ENCODE measurements at places on chromosomes 2 and 18. TPM values are rescaled to one million over a fixed set of nuclear protein-coding genes. Genes with fewer than 3 reads are reported as not detected.

DNA sequence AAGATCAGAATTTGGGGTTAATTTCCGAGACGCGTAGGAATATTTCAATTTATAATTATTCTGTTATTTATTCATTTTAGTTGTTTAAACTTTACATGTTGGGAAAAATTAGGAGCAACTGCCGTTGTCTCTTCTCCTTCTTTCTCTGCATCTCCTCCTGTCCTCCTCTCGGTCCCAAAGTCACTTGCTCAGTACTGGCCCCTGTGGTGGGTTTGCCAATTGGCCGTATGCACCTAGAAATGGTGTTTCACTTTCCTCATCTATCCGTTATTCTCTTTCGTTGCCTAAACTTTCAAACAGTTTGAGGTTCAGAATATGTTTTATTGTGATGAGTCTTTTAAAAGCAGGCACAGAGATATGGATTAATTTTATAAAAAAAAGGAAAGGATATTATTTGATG is 517.9 kb downstream of the PLCL1 start:
- H3K27me3 ChIP-seq, result no peaks in the 10 kb centered on the region
- H3K27ac ChIP-seq, result no peak overlapping the region
- DNase-seq, result no peak
- no peak overlapping the region for H3K4me3 ChIP-seq
- H3K36me3 ChIP-seq, result no peaks in the 10 kb centered on the region

DNA sequence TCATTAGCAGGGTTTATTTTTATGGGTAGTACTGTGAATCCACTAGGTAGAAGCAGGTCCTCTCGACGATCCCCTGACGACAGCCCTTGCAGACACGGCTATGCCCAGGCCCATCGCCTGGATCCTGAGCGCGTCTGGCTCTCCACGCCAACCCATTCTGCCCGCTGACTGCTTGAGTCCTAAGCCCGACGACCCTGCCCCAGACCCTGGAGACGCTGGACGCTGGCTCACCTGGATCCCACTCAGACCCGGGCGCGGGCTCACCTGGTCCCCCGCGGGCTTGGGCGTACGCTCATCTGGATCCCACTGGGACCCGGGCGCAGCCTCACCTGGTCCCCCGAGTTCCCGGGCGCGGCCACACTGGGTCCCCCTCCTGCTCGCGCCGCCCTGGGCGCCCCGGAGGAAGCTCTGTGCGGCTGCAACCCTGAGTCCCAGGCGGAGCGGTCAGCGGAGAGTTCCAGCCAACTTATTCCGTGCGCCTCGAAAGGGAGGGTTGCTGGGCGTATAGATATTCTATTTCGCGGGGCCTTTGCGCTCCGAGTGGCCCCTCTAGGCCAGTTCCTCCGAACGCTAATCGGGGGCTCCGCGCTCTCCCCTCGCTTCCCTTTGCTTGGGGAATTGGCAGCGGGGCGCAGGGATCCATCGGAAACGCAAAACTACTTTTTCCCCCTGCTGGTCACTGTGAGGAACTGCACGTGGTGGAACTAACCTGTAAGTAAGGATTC is 22.4 kb upstream of the RMP24 start:
- H3K27ac ChIP-seq, result no peak overlapping the region
- DNase-seq, result peak; percentile 63

DNA sequence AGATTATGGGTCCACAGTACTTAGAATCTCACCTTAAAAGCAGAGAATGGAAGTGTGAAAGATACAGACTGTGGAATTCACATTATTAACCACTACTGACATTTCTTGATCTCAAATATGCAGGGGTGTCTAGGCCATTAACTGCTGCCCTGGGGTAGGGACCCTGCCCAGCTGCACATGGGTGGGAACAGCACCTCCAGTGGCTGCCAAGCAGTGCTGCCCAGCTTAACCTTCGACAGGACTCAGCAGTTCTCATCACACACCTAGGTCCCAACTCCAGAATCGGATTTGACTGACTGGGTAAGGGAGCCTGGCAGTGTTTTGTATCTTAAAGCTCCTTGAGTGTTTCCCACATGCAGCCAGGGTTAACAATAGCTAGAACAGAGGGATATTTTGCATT is 14.9 kb downstream of the ERFE start:
- no peaks in the 10 kb centered on the region for H3K4me1 ChIP-seq
- H3K36me3 ChIP-seq, result no peaks in the 10 kb centered on the region
- H3K4me3 ChIP-seq, result no peak overlapping the region
- no peak for DNase-seq
- H3K27ac ChIP-seq, result no peak overlapping the region

GRCh38 chr2:215104226-215104625 is 34.2 kb downstream of the ABCA12 start:
- no peak for DNase-seq
- H3K4me1 ChIP-seq, result no peaks in the 10 kb centered on the region
- H3K36me3 ChIP-seq, result no peaks in the 10 kb centered on the region
- no peak overlapping the region for H3K27ac ChIP-seq
- no peak overlapping the region for H3K4me3 ChIP-seq

DNA sequence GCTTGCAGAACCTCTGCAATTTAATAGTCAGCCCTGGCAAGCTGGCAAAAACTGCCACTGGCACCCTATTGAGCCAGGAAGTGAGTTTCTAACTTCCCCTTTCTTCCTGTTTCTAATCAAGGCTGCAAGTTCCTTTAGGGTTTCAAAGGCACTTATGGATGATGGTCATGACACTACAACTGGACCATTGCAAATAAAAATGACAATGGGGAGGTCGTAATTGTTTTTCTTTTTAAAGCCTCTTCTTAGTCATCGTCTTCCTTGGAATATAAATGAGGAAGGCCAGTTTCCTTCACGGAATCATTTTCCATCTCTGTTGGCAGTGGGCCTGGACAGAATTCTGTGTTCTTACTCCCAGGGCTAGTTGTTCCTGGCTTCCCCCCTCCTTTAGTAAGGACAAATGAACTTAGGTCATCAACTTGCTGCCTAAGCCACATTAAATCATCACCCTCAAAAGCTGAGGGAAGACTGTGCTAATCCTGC is 35.8 kb downstream of the SH3RF3 start:
- DNase-seq, result no peak
- H3K27me3 ChIP-seq, result no peaks in the 10 kb centered on the region

STAT4 gene
- 18.2 TPM for total RNA-seq

SCYGR8 gene
- not detected for total RNA-seq
